Lung microvascular endothelial cell (primary cell): ENCODE measurements at places on chromosomes 12 and 14. TPM values are rescaled to one million over a fixed set of nuclear protein-coding genes. Genes with fewer than 3 reads are reported as not detected.

The KERA gene
- total RNA-seq = not detected in 2 replicates

The KLRD1 gene
- total RNA-seq = under 0.01 and 0.20 TPM in 2 replicates

The SYT1 gene
- total RNA-seq = 2.0 and 5.4 TPM in 2 replicates

GRCh38 chr14:79378020-79378419 lies 833.3 kb downstream of the DIO2 start:
- DNase-seq = no peak

- no peak for DNase-seq
These were observed 28.6 kb upstream of the BATF start for GRCh38 chr14:75493592-75494087.
